ENCODE measurements at places on chromosomes 4 and X.

DNA sequence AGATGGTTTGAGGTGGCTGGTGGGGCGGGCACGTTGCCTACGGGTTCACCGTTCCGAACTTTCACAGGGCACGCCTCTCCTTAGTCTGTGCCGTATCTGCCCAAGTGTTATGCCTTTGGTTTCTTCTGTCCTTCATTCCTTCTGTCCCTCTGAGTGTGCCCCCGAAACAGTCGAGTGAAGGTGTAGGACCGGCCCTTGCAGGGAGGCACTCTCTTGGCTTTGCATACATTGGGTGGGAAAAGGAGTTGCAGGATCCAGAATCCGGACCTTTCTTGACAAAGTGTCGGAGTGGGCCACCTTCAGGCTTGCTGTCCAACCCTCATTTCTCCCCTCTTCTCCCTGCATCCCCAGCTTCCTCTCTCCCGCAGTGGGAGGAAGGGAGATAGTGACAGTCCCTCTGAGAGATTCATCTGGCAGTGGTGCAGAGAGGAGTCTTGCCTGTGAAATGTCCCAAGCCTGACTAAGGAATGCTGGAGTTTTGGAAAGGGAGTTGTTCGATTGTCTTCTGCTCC, 569 bp downstream of the ARFIP1 start:
- DNase-seq: no peak

GRCh38 chrX:39499996-39500395, 597.8 kb downstream of the BCOR start:
- no peak for DNase-seq

DNA sequence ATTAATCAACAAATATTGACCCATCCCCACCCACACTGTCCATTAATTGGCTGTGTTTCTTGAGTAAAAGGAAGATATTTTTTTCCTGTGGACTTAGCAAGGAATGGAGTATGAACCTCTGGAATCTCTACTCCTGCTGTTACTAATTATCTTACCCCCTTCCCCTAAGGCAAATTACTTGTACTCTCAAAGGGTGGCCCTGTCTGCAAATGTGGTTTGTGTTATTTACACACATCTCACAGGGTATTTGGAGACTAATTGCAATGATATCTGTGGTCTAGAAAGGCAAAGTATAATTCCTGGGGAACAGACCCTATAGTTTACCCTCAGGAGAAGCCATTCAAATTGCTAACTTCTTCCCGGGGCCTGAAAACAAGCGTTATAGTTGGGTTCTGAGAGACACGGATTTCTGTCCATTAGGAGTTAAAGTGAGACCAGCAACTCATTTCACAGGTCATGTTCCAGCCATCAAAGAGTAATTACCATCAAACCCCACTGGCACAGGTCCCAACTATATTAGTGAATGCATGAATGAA, 133.0 kb upstream of the RASGEF1B start:
- no peak for DNase-seq

- no peak for DNase-seq
Observed at GRCh38 chr4:183144787-183145186, 45.7 kb downstream of the WWC2 start.

DNA sequence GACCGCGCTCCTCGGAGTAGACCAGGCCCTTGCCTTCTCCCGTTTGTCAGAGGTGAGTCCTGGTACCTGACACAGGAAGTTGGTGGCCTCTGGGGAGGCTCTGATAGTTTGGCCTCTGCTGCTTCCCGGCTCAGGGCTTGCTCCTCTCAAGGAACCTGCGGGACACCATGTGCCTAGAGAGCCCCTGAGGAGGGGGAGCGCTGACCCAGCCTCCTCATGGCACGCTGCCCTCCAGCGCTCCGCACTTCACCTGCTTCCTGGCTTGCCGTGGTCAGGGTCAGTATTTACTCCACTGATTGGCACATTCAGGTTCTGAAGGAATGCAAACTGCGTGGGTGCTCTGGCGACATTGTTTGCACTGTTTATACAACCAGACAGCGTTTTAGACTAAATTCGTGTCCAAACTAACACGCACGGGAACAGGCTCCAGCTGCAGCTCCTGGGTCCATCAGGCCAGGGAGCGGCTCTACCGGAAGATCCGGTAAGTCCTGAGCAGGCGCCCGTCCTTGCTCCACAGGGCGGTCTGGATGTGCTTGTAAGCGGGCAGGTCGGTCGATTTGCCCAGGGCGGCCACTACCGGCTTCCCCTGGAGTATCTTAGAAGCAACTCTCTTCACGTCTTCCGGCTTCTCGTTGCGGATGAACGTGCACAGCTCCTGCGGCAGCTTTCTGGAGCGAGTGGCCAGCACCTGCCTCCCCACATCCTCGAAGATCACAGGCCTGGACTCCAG, 121.6 kb upstream of the GRID2 start:
- no peak for DNase-seq

DNA sequence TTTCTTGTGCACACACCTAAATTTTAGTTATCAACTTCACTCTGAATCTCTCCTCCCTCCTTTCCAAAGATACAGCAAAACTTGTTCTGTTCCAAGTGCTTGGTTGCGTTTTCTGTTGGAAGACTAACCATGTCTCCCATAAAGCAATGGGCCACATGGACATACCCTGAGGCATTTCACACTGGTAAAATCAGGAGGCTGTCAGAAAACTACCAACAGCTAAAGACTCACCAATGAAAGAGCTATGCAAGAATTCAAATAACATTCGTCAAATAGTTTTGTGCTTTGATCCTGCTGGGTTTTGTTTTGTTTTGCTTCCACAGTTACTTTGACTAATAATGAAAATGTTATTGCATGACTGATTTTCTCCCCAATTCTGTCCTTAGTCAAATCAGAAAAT, 46.0 kb downstream of the PHEX start:
- no peak for DNase-seq

GRCh38 chr4:5041699-5042098, 9.6 kb upstream of the STK32B start:
- DNase-seq: no peak

- DNase-seq: no peak
Observed at GRCh38 chrX:30530606-30531005, 47.0 kb downstream of the TASL start.

DNA sequence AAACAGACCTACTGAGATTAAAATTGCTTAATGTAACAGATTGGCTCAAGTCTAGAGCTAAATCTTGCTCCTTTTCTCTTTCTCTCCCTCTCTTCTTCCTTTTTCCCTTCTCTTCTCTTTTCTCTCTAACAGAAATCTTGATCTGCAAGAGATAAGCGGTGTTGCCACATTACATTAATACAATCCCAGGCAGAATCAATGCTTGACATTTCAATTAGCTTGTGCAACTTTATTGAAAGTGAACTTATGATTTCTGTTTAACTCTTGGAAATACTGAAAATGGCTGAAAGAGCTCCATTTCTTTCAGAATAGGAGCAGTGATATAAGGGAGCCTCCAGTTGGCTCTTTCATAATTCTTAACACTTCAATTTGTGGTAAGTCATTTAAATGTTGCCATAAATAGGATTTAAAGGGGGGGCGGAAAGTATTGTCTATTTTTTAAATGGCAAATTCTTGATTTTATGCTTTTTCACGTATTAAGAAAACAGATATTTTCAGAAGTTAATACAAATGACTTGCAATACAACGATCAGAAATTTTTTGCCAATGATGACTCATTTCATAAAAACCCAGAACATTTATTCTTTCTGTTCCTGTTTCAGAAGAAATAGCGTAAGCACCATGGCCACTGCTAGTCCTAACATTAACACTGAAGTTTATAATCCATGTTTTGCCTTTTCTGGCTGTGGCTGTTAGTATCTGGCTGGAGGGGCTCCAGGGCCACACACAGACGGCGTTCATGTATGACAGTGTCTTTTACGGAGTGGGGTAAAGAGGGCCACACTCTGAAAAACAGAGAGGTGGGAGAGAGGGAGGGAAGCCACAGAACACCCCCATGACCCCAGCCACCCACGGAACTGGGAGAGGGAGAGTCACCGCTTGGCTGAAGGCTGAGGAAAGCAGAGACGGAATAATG, 115.7 kb upstream of the FAT1 start:
- DNase-seq: no peak

DNA sequence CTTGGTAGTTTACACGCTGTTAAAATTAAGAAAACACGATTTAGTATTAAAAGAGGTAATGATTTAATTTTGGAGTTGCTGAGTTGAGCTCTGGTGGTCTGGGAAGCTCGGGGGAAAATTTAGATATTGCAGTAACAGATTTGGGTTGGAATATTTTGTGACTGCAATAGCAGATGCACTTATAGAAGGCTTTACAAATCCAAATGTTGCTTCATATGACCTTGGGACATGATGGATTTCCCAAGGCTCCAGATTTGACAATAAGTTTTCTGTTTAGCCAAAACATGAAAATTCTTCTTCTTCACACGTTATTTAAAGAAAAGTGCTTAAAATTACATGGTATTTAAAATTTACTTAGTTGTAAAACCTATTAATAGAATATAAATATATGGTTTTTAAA, 302.0 kb downstream of the SPRY1 start:
- no peak for DNase-seq

GRCh38 chrX:115462406-115462805, 98.6 kb upstream of the PLS3 start:
- no peak for DNase-seq

DNA sequence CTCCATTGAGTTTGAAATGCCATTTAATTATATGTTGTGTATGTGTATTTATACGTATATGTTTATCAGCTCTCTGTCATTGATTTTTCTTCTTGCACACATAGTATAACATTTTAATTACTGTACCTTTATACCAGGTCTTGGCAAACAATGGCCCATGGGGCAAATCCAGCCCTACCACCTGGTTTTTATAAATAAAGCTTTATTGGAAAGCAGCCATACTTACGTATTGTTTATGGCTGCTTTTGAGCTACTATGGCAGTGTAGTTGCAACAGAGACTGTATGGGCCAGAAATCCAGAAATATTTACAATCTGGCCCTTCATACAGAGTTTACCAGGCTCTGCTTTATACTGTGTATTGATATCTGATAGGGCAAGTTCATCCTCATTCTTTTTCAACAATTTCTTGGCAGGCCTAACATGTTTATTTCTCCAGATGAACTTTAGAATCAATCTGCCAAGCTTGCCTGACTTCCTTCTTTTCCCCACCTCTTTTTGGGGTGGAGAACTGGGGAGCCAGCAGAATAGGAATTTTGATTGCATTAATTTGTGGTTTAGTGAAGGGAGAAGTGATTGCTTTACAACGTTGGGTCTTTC, 15.8 kb downstream of the DCUN1D4 start:
- no peak for DNase-seq

DNA sequence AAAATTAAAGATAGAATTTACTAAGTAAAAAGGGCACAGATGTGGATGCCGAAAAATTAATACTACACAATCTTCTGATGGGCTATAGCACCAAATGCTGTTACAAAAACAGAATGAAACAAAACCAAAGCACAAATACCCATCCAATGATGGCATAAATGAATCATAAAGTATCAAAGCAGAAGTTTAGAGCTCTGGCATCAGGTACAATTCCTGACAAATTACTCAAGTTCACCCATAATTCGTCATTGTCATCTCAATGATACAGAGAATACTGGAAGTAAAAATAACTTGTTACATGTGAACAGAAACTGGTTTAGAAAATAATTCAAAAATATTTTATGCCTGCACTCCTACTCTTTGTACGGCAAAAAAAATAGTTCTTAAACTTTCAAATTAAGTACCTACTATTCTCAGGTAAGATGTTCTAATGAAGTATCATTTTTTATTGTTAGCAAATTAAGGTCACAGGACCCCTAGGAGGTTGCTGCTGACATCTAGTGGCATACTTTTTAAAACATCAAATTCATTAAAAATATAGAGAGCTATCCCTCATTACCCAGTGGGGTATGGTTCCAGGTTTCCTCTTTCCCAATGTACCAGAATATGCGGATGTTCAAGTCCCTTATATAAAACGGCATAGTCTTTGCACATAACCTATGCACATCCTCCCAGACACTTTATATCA, 126.1 kb downstream of the INPP4B start:
- peak; percentile 1 for DNase-seq

GRCh38 chr4:94649381-94650133, 108.2 kb upstream of the BMPR1B start:
- DNase-seq: no peak

DNA sequence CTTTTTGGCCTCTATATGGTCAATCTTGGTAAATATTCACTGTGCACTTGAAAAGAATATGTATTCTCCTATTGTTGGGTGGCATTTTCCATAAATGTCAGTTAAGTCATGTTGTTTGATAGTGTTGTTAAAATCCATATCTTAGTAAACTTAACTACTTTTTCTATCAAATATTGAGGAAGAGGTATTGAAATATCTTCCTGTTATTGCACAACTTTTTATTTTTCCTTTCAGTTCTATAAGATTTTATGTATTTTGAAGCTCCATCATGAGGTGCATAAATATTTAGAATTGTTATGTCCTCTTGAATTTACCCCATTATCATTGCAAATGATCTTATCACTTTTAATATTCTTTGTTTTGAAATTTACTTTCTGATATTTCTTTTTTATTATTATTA, 3.4 kb downstream of the GK2 start:
- no peak for DNase-seq

GRCh38 chr4:915595-915994, 16.5 kb downstream of the GAK start:
- no peak for DNase-seq

- DNase-seq: no peak
Observed at GRCh38 chrX:104141087-104141760, 15.6 kb downstream of the SLC25A53 start.

DNA sequence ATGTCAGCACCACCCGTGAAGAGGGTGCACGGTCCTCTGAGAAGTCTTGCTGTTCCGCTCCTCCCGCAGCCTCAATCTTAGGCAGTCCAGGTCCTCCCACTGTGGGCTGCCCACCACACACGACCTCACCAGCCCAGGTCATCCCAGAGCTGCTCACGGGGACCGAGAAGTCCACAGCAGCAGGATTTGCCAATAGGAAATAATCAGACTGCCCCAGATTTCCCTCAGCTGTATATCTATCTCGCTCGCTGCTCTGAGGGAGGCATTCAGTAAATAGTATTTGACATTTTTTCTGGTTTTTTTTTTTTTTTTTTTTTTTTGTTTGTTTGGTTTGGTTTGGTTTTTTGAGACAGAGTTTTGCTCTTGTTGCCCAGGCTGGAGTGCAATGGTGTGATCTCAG, 83.8 kb downstream of the STOX2 start:
- no peak for DNase-seq

DNA sequence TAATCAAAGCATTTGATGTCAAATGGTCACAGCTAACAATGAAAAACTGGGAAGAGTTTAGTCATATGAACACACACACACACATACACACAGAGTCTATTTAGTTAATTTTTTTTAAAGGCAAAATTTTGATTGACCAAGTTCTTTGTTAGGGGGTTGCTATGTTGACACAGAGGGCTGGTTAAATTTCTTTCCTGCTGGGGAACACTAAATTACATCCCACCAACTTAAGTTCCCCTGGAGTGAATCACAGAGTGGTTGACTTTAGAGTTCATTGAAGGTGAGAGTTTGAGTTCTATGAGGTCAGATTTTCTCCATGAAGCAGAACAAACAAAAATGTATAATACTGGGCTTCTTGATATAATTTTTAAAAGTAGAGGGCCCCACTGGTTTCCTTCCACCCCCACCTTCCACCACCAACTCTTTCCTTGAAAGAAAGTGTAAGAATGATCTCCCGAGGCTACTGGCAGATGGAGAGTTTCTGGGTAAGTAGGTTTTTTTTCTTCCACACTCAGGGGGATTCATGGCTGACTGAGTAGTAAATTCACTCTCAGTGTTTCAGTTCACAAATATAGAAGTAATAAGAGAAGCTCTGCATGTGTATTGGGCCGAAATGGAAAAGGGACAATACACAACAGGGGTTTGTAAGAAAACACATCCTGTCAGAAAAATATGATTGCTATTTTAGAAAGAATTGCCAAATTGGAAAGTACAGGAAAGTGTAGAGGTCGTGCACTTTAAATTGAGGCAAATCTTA, 917.0 kb upstream of the LCORL start:
- DNase-seq: no peak

- DNase-seq: no peak
Observed at GRCh38 chr4:125390727-125391126, 76.0 kb downstream of the FAT4 start.
